Frontal cortex (tissue), 4 donors: ENCODE measurements at places on chromosomes 6 and 20. TPM values are rescaled to one million over a fixed set of nuclear protein-coding genes. Genes with fewer than 3 reads are reported as not detected.
A peak's percentile ranks its signal among the peaks of the same experiment; 100 is the strongest.

ABHD16B gene
- not detected for total RNA-seq

COX4I2 gene
- total RNA-seq = 1.2 TPM

CLPSL1 gene
- total RNA-seq = not detected

MCCD1 gene
- total RNA-seq = not detected

RNF146 gene
- total RNA-seq = 121 TPM

SLC44A4 gene
- total RNA-seq = not detected

LYRM2 gene
- 24.1 TPM for total RNA-seq

SH3BGRL2 gene
- 23.6 TPM for total RNA-seq

SHLD1 gene
- 6.1 TPM for total RNA-seq

NEDD9 gene
- total RNA-seq = 39.1 TPM

BAK1 gene
- total RNA-seq = 2.9 TPM

- no peak for DNase-seq
These were observed 90.0 kb upstream of the DTNBP1 start for GRCh38 chr6:15752820-15753219.

DNA sequence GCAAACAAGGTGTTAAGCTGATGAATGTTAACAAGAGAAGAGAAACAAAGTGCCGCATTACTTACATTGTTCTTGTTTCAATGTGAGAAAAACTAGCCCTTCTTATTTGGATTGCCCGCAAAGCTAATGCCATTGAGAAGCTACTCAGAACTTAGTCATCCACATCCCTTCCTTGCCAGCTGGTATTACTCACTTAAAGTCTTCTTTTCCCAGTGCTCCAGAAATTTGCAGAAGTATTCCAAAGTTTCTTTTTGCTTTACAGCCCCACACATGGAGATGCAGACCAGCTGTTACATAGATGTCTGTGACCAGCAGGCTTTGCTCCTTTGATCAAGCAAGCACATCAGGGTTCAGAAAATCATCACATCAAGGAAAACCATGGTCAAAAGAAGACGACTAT lies 529.0 kb downstream of the TBC1D32 start:
- no peak for DNase-seq

DNA sequence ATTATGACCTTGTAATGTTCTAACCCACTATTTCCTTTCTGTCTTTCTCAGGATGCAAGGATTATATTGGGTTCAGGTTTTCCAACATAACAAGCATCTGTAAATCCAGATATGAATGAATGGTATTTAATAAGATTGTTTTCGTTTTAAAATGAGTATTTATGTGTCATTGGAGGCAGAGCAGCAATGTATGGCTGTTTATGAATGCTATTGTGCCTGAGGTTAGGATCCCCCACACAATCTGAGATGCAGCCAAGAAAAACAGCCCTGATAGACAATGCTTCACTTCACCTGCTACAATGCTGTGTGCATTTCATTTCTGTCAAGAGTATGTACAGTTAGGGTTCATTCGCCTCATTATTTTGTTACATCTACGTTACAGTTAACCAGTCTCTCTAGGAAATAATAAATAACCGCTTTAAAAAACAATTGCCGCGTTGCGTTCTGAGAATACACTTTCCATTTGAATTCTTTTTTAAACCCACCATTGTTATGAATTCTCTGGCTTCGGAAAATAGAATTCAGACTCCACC lies 19.6 kb downstream of the TFAP2A start:
- DNase-seq = no peak

GRCh38 chr6:45591890-45592289 lies 214.2 kb upstream of the SUPT3H start:
- DNase-seq = no peak

GRCh38 chr6:134706153-134706552 lies 243.7 kb downstream of the ALDH8A1 start:
- DNase-seq = no peak

DNA sequence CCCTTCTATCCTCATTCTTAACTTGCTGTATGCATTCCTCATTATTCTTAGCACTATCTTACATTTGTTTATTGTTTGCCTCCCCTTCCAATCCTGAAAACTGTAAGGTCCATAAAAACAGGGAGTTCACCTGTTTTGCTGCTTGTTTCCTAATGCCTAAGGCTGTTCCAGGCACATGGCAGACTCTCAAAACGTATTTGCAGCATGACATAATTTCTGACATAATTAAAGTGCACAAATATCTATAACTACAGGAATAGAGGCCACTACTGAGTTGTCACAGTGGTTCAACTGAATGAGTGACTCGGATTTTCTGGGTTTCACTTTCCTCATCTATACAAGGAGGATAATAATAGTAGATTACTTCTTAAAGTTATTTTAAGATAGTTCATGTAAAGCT lies 83.0 kb downstream of the HFE start:
- no peak for DNase-seq

GRCh38 chr6:16409531-16410441 lies 171.4 kb downstream of the GMPR start:
- DNase-seq = no peak

DNA sequence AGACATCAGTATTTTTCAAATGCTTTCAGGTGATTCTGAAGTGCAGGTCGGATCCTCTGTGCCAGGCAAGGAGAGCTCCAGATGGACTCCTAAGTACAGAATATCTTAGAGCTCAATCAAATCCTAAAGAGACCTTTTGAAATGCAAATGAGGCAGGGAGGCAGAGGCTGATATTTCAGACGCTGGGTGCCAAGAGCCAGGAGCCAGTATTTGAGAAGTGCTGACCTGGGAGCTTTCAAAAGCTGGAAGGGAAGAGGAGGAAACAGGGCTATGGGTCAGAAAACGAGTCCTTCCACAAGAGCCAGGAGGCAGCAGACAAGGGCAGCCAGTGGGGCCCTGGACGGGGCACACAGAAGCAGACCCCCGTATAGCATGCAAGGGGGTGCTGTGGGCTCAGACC lies 46.1 kb upstream of the DSN1 start:
- DNase-seq = no peak

DNA sequence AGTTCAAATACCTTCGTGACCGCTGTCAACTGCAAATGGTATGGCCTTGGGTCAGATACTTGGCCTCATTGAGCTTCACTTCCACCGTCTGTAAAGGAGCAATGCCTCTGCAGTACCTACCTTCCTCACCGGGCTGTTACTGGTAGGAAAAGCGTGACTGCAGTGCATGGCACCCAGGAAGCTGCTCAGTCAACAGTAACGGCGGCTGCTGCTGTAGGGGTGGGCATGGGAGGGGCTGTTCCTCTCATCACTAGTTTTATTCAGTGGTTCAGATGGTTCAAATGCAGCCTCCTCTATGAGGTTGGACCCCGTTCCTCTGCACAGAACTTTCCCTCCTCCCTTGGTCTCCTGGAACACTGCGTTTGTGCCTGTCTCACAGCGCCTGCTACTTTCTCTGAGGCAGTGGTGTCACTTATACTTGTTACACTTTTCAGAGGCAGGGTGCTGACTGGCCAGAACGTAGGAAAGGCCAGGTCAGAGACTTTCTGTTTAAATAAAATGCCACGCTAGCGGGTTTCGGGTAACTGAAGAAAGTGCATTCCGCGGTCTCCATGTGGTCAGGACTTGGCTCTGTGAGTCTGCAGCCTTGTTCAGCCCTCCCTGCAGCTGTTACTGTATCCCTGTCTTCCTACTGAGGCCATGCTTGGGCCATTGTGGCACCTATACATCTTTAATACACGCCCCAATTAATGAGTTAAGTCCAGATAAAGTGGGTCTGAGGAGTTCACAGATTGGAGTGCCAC lies 279.6 kb downstream of the NRN1 start:
- no peak for DNase-seq

DNA sequence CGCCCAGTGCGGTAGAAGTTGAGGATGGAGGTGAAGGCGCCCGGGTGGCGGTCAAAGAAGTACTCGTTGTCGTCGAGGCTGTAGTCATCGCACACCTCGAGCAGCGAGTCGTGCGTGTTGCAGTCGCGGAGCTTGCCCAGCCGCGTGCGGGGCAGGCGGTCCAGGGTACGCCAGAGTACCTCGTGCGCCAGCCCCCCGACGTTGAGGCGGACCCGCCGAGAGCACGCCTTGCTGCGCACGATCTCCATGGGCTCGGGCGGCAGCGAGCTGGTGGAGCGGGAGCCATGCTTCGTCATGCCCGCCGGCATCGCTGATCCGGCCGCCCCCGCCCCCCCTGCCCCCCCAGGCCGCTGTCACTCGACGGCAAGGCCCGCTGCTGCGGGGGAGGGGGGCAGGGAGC lies 295 bp downstream of the KCNB1 start:
- DNase-seq = no peak

DNA sequence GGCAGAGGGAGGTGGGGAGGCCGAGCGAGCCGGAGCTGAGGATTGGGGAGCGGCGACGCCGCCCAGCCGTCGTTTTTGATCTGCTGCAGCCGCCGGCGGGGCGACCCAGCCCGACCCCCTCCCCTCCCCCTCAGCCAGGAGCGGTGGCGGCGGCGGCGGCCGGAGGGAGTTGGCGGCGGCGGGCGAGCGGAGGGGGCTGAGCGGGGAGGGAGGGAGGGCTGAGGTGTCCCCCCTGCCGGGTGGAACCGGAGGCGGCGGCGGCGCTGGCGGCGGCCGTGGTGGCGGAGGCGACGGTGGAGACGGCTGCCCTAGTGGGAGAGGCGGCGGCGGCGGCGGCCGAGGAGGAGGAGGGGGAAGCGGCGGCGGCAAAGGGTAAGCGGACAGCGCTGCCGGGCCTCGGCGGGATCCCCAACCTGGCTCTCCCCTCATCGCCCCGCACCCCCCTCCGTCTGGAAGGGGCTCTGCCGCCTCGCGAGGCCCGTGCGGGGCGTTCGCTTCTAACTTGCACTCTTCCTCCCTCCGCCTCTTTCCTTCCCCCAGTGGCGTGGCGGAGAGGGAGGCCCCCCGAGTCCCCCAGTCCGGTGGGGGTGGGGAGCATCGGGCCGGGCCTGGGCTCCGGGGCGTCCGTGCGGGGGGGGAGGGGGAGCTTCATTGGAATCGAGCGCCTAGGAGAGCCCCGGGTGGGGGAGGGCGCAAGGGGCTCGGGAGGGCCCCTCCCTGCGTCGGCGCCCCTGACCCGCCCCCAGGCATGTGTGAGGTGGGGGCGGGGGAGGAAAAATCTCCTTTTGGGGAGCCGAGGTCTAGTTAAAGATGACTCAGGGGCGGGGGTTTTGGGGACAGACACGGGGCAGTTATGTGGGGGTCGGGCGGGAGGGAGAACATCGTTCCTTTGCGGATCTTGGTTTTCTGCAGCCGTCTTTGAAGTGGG lies at the start of gene TAB2:
Gene TAB2 (plus strand): TSS at position 69 of the 928 bp plus-strand sequence. CDS start 52,286 bp downstream, outside the sequence.
- peak; percentile 59 for DNase-seq

DNA sequence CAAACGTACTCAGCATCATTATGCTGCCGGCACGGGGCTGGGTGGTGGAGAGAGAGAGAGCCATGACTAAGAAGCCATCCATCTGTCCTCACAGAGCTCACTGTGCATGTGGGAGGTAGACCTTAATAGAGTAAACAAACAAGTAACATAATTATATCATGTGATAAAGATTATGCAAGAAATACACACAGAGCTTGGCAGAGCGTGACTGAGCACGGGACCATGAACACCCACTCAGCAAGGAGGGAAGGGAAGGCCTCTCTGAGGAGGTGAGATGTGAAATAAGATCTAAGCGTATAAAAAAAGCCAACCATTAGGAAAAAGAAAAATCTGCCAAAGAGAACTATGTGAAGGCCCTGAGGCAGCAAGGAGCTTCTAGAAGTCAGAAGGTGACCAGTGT lies 207.5 kb downstream of the PTPRT start:
- DNase-seq = peak; percentile 12

GRCh38 chr6:7025861-7026260 lies 81.9 kb upstream of the RREB1 start:
- no peak for DNase-seq

- DNase-seq = no peak
These were observed 369.4 kb upstream of the CITED2 start for GRCh38 chr6:139743664-139744437.

GRCh38 chr6:161547617-161548016 lies 273.8 kb upstream of the AGPAT4 start:
- no peak for DNase-seq

DNA sequence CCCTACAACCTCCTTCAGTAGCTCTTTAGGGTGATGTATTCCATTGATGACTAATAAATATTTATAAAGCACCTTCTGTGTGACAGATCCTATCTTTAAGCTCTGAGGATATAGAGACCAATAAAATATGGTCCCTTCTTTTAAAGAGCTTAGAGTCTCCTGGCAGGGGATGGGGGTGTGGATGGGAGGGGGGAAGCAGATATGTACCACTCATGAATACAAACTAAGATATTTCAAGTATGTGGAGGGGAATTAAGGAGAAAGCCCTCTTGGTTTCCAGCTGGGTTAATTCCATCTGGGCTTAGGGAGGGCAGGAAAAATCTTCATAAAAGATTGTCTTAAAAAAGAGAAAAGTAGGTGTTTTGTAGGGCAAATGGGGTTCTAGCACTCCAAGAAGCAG lies 21.6 kb upstream of the FBXO9 start:
- no peak for DNase-seq

DNA sequence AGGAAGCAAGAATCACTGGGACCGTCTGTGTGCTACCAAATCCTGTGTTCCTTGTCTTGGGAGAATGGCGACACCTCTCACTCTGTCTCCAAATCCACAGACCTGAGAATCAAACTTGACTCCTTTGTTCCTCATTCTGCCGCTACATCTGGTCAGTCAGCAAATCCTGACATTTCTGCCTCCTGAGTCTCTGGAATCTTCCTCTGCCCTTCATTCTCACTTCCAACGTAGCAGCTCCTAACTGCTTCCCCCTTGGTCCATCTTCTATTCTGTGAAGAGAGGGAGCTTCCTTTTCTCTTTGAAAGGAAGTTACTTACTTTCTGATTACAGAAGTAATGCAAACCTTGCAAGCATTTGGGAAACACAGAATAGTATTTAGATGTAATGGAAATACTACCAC lies 37.7 kb downstream of the SYTL3 start:
- DNase-seq = no peak
